ENCODE measurements at places on chromosomes 2 and 18. TPM values are rescaled to one million over a fixed set of nuclear protein-coding genes. Genes with fewer than 3 reads are reported as not detected.

HOXD13 gene
- 0.29 TPM for total RNA-seq

SLC38A11 gene
- not detected for total RNA-seq

EVA1A gene
- 11.4 TPM for total RNA-seq

RMDN2 gene
- 4.4 TPM for total RNA-seq

IL18R1 gene
- 0.72 TPM for total RNA-seq

PECR gene
- 14.7 TPM for total RNA-seq

DSG3 gene
- not detected for total RNA-seq

SERPINB13 gene
- total RNA-seq: not detected

SCYGR5 gene
- total RNA-seq: not detected

LRRC30 gene
- total RNA-seq: not detected

Measured in A549 treated with GW870086 at 1 μM for 4 hours (cell line).